ENCODE measurements at places on chromosomes 3 and 15.

DNA sequence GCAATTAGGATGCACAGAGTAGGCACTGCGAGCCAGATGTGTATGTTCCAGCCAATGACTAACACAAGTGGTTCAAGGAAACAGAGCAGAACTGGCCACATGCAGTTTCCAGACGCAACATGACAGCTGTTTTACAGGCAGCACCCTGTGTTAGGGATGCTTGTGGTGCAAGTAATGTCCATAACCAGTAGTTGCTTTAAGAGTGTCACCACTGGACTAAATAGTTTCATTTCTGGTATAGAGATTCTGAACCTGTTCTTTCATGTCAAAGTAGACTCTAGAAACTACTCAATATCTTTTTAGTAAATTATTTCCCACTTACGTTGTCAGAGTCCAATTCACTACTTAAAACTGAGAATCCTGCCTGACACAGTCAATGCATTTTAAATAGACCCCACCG lies 14.5 kb upstream of the LPP start:
- DNase-seq, result no peak

DNA sequence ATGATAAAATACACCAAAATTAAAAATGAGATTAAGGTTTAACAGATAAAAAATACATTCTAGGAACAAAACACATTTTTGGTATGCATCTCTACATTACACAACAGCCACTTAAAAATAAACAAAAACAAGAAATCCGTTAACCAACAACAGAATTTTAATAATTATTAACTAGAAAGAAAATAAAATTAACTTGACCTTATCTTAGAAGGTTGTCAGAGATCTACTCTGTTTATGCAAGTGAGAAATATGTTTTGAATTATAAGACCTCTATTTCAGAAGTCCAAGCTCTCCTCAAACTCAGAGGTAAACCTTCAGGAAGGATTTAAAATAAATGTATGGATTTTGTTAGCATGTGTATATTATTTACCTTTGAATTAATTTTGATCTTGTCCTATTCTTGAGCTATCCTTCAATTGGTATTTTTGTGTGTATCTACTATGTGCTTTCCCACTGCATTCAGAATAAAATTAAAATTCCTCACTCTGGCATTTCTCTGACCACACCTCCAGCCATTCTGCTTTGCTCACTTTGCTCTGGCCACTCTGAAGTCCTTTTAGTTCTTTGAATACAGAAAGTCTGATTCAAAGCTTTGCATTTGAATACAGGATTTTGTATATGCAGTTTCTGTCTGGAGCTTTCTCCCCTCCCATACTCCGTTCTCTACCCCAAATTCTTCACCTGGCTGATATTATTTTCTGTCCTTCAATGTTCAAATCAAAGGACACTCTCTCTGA lies 352.0 kb downstream of the ZBTB20 start:
- no peak for DNase-seq

GRCh38 chr3:180762866-180763265 lies 83.6 kb upstream of the CCDC39 start:
- no peak for DNase-seq

DNA sequence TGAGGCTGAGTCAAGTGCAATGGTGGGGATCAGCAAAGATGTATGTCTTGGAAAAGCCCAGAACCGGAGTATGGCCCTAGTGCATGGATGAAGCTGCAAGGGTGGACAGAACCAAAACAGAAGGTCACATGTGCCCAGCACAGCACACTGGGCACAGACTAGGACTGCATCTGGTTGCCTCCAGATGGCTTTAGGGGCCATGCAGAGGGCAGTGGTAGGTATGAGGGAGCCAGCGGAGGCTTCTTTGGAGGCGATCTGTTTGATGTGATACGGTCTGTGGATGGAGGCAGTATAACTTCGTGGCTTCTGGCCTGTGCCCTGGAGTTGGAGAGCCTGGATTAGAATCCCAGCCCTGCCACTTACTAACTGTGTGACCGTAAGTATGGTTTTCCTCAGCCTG lies 29.4 kb downstream of the SV2B start:
- DNase-seq, result no peak

GRCh38 chr3:141087076-141087777 lies 36.1 kb downstream of the SPSB4 start:
- no peak for DNase-seq

GRCh38 chr15:85174521-85174920 lies 192.9 kb downstream of the PDE8A start:
- DNase-seq, result no peak

- DNase-seq, result no peak
Measured at GRCh38 chr3:56655709-56656108, 27.4 kb downstream of the TASOR start.

- no peak for DNase-seq
Measured at GRCh38 chr15:52284164-52284563, 11.4 kb downstream of the MYO5C start.

- DNase-seq, result no peak
Measured at GRCh38 chr3:150132101-150132749, 161.5 kb upstream of the PFN2 start.

DNA sequence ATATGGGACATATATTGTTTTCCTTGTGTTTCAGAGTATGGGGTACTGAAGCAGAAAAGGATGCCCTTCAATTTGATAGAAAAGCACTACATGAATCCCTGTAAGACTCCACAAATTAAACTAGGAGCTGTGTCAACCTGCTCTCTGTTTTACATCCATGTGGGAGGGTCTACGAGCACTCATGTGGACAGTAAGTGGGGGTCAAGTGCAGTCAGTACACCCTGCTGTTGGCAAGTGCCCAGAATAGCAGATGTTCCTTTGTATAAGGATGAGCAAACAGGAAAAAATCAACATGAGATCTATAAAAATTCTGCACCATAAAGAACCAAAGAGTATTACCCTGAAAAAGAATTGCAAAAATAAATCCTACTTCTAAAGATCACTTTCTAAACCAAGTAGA lies 659.9 kb downstream of the SI start:
- no peak for DNase-seq

DNA sequence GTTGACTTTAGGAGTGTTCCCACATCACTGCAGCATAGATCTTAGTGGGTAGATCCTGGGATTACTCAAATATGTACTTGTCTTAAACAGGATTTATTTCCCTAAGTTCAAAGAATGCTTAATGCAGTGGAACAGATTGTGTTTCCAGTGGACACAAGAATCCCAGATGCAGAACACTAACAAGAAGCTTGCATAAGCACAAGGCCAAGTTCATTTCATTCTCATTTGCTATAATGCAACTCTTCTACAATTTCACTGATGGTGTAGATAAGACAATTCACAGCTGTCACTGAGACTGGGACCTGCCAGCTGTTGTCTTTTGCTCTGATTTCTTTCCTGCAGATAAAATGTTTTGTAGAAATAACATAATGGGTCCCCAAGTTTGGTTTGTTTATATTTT lies 225.6 kb downstream of the NFKBIZ start:
- DNase-seq, result no peak

All from activated T-cell treated with anti-CD3 and anti-CD28 coated beads for 24 hours (primary cell).